ENCODE measurements at places on chromosomes 3 and 15. TPM values are rescaled to one million over a fixed set of nuclear protein-coding genes. Genes with fewer than 3 reads are reported as not detected.
A peak's percentile ranks its signal among the peaks of the same experiment; 100 is the strongest.

DNA sequence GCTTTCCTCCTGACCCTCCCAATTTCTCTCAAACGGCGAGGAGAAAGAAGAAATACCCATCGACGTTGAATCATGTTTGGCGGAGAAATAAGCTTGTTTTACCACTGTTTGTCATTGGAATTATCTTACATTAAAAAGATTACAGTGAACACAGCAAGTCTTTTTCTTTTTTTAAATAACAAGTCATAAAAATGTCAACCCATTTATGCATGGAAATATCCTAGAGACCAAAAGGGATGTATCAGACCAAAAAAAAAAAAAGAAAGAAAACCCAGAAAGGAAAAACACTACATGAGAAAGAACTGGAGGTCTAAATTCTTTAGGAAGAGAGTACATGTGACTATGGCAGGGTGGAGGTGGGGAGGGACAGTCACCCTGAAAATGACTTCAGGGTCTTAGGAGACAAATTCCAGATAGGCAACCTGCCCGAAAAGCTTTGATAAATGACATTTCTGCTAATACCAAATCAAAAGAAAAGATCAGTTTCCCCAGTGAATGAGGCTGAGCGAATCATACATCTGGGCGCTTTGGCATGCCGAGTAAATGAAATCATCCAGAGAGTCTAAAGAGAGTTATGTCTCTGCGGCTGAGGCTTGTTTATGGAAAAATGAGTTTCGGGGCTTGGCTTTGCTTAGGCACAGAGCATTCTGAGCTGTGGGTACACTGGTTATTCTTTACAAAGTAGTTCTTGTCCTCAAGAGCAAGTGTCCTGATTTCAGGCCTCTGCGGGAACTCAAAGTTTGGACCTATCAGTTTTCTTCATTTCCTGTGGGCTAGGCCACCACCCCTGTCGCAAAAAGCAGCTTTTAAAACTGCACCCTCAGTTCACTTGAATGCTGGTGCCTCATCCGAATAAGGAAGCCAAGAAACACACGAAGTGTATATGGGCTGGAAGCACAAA is 110.1 kb upstream of the TGFBR2 start:
- DNase-seq: no peak

CCDC32 gene
- total RNA-seq: 19.5 TPM

GRCh38 chr3:5194801-5195509 is 7.4 kb downstream of the EDEM1 start:
- DNase-seq: peak; percentile 87

GRCh38 chr3:113685956-113686721 is 10.3 kb downstream of the USF3 start:
- DNase-seq: no peak

DNA sequence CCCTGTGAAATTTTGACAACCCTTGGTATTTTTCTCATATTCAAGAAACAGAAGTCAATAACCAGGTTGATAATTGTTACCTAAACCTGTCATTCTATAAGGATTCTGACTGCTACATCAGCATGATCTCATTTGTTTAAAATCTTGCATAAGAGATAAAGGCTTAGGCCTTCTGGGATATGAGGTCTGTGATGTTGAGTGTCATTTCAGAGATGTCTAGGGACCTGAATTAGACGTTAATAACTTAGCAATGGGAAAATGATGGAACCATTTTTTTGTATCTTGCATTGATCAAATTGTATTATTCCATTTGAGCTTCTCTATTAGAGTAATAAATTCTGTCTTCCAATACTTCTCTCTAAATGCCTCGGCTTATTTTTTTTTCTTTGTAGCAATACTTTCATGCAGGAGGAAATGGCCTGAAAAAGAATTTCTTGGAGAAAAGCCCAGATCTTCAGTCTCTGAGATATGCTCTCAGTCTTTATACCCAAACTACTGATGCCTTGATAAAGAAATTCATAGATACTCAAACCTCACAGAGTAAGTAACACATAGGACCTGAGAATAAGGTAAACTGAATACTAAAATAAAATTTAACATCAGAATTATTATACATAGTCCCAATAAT is 589.3 kb downstream of the UNC13C start:
- no peak for DNase-seq

DNA sequence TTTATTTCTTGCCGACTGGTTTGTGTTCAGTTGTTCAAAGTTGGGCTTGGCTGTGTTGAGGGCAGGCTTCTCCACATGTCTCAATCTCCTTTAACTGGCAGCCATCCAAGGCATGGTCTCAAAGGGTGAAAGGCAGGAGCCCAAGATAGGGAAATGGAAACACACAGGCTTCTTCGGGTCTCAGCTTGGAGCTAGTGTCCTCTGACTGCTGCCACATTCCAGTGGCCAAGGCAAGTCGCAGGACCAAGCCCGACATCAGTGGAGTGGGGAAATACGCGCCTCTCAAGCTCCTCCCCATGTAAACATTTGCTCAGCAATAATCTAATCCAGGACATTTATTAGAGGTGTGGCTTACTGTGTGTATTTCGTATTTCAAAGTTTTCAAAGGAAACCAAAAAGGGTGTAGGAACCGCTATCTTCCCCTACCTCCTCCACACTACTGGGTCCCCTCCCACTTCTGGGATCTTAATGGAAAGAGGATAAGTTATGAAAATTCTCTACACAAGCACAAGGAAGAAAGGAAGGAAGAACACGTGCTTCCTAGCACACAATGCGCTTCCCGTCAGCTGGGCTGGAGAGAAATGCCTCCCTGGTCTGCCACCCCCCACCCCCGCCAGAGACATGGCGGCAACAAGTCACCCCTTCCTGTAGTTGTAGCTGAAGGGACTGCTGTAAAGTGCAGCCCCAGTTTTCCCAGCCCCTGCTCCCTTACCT is 181.7 kb downstream of the FAM43A start:
- no peak for DNase-seq

GOLGA8S gene
- not detected for total RNA-seq

DNA sequence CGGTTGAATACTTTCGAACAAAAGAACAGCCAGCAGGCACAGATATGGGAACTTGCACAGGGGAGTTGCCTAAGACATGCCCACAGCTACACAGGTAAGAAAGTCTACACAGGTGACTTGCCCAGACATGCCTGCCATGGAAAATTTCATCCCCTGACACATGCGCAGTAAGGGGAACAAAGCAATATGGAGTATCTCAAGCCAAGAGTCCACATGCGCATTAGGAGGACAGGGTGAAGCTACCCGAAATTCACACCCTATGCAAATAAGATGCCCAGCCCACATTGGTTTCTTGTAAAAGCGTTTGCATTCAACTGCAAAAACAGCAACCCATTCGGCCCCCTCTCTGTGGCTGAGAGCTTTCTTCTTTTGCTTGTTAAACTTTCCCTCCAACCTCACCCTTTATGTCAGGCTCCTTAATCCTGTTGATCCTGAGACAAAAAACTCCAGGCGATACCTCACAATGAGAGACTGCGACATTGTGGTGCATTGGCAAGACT is 49.3 kb upstream of the TRPM1 start:
- DNase-seq: no peak

- DNase-seq: no peak
Measured at GRCh38 chr3:157544501-157545130, 41.4 kb upstream of the VEPH1 start.

GRCh38 chr3:49120096-49120437 is 556 bp downstream of the USP19 start:
- no peak for DNase-seq

DNA sequence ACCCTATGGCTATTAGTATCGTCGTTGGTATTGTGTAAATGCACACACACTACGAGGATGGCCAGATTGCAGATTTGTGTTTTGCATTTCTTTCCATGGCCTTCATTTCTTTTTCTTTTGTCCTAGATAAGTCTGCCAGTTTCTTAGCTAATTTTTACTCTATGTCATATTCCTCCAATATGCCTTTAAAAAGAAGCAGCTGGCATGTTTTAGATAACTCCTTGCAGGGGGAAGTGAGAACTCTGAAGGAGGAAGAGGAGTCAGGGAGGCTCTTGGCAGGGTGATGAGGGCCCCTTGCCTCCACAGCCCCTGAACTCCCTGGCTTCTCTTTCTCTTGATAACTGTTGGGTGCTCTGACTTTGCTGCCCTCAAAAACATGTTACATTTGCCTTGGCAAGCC is 244.0 kb downstream of the GABRG3 start:
- no peak for DNase-seq

- DNase-seq: no peak
Measured at GRCh38 chr15:54585063-54585462, 606.8 kb downstream of the UNC13C start.

DNA sequence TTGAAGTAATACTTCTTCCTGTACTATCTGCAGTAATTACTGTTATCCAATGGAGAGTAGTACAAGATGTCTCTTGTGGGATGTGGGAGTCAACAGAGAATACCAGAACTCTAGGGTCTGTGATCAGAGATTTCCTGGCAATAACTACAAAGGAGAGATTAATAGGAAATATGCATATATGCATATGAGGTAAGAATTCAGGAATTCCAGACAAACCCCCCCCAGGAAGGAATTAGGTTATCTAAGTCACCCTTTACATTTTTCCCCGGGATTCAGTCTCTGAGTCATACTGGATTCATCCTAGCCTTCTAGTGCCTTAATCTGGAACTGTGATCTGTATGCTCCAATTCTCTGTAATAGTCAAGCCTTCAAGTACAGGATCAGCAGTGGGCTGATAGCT is 49.4 kb downstream of the GTF2E1 start:
- DNase-seq: peak; percentile 80

MANF gene
- total RNA-seq: 154 TPM

DNA sequence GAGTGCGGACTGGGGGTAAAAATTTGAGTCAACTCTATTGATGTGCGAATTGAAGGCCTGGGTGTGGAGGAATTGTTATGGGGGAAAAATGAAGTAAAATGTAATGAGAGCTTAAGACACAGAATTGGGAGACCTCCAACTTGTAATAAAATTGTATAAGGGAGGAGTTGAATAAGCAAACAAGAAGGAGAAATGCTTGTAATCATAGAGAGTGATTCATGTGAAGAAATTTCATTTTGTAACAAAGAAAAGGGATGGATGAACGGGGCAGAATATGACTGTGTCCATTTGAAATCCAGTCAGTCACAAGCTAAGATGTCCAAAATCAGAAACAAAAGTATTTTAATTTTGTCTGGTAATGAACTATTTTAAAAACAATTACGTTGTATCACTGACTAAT is 552.3 kb downstream of the NAALADL2 start:
- no peak for DNase-seq

GRCh38 chr3:72143966-72144717 is 359.2 kb upstream of the PROK2 start:
- no peak for DNase-seq

GREM1 gene
- not detected for total RNA-seq

DNA sequence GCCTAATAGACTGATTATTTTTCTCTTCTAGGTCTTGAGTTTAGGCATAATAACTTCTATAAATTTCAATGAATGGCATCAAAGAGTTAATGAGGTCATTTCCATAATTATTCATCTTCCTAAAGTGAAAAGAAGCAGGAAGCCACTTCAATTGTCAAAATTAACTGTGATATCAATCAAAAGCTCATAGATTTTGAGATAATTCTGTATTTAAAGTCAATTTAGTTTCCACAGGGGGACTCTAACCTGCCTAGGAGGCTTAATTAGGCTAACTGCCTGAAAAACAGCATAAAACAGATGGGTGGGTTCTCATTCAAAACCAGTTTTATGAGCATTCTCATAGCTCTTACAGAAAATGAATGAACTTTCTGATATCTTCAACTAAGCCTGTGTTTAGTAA is 177.8 kb downstream of the OTOL1 start:
- DNase-seq: no peak

GRCh38 chr3:157074490-157074889 is 85.5 kb downstream of the CCNL1 start:
- DNase-seq: no peak

DNA sequence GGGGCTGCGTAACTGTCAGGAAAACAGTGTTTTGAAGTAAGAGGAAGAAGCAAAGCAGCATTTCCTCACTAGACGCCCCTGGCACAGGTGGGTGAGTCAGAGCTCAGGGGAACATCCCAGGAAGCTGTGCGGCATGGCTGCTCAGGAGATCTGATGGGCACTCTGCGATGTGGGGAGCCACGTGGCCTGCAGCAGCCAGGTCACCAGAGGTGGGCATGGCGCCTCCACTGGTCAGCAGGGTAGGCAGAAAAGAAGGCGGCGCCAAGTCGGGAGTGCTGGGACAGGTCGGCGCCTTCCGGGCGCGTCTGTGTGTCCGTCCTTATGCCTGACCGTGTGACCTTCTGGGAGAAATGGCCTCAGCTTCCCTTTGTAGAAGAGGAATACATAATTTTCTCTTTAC is 249.9 kb upstream of the ST8SIA2 start:
- no peak for DNase-seq

- no peak for DNase-seq
Measured at GRCh38 chr15:88802991-88803240, 320 bp upstream of the ACAN start.

DNA sequence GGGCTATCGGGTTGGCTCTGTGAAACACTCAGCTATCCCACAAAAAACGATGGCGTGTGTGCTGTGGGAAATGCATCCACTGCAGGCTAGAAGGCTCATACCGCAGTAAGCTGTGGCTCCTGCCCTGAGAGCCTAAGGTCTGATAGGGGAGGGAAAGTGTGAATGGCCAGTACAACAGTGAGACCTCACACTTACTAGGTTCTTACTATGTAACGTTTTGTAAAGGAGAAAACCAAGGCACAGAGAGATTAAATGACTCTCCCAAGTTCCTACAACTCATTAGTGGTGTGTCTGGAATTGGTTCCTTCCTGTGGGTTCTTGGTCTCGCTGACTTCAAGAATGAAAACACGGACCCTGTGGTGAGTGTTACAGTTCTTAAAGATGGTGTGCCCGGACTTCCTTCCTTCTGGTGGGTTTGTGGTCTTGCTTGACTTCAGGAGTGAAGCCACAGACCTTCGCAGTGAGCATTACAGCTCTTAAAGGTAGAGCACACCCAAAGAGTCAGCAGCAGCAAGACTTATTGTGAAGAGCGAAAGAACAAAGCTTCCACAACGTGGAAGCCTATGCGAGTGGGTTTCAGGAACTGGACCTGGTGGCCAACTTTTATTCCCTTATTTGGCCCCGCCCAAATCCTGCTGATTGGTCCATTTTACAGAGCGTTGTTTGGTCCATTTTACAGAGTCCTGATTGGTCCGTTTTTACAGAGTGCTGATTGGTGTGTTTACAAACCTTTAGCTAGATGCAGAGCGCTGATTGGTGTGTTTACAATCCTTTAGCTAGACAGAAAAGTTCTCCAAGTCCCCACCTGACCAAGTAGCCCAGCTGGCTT is 161.7 kb downstream of the POLR2M start:
- DNase-seq: peak; percentile 7

ECE2 gene
- not detected for total RNA-seq

PRICKLE2 gene
- 7.6 TPM for total RNA-seq

DNA sequence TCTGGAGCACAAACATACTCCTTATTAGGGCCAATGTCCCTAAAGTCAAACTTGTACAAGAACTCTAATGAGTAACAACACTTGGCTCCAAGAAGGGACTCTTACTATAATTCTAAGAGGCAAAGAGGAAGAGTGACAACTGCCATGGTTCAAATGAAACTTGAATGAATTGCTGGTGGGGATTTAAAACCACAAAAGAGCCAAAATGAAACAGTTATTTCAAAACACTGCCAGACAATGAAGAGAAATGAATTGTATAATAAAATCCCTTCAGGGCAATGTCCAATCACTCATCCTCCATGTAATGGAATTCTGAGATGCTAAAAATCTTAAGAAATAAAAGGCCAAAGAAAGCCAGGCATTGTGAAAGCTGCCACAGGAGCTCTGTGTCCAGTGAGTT is 14.2 kb downstream of the THRB start:
- no peak for DNase-seq

USP19 gene
- 77.3 TPM for total RNA-seq

- DNase-seq: no peak
Measured at GRCh38 chr3:11140030-11140712, 14.1 kb upstream of the HRH1 start.

- DNase-seq: no peak
Measured at GRCh38 chr15:67117370-67117769, 52.0 kb downstream of the SMAD3 start.

IMPG2 gene
- total RNA-seq: not detected
